PC-9 (cell line): ENCODE measurements at places on chromosomes 6 and 20. TPM values are rescaled to one million over a fixed set of nuclear protein-coding genes. Genes with fewer than 3 reads are reported as not detected.
A peak's percentile ranks its signal among the peaks of the same experiment; 100 is the strongest.

DNA sequence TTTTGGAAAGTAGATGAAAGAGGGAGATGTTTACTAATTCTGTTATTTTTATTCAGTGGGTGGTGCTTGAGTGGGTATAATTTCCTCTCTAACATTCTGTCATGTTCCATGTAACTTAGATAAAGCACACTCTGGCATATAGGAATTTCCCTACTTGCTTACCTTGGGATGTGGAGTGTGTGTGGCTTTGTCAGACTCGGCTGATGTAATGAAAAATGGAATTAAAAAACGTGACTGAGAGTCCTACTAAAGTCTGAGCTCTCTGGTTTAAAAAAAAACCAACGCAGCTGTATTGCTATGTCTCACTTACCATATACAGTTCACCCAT is 98.3 kb downstream of the JARID2 start:
- H3K27me3 ChIP-seq, result no peaks in the 10 kb centered on the region
- no peak for DNase-seq
- H3K4me3 ChIP-seq, result no peak overlapping the region

DNA sequence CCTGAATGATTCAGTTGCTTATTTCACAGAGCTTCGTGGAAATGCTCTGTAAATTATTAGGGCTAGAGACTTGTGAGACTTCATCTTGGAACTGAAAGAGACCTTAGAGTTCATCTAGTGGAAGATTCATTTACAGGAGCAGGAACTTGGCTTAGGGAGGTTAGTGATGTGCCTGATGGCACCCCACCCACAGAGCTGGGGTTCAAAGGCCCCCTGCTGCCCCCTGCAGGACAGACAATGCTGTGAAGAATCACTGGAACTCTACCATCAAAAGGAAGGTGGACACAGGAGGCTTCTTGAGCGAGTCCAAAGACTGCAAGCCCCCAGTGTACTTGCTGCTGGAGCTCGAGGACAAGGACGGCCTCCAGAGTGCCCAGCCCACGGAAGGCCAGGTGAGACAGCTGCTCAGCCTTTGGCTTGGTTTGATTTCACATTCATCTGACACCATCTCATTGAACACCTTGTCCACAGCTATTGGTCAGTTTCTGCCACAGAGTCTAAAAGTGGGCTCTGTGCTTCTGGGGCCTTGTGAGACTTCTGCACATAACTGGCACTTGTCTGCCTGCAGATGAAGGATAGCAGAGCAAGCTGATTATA is 25.1 kb downstream of the MYBL2 start:
- no peaks in the 10 kb centered on the region for H3K4me1 ChIP-seq
- no peaks in the 10 kb centered on the region for H3K36me3 ChIP-seq
- peak; percentile 60 for DNase-seq
- no peaks in the 10 kb centered on the region for H3K27me3 ChIP-seq
- H3K27ac ChIP-seq, result no peak overlapping the region

DNA sequence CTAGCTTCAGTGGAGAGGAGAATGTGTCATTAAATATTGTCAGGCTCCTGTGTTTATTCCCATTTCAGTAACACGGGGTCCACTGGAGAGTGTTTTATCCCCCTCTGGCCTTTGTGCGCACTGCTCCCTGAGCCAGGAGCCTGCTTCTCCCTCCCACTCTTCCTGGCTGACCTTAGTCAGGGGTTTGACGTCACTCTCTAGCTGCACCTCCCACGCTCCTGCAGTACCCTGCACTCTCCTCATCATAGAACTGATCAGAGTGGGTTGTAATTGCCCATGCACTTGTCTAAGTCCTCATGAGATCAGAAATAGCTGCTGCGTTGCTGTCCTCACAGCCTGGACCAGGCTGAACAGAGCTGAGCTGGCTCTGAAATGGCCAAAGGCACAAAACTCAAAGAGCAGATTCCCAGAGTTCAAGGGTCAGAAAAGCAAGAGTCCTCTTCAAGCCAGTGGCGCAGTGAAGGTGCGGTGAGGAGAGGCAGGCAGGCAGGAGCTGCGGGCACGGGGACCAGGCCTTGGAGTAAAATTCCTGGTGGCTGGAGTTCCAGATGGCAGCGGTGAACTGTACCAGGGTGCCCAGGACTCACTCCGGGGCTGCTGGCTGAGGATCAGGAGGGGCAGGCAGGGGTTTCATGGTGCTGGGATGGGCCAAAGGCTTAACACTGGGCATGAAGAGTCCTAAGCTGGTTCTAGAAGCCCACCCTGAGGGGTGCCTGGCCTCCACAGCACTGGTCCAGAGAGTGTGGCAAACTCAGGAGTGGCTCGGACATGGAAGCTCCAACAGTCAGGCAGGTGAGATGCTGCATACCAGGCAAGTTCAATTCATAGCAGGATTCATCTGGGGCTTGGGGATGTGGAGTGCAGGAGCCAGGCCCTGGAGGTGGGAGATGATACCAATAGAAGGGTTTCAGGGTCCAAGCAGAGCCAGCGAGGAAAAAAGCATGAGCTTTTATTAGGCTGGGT is 170.9 kb downstream of the SCP2D1 start:
- no peaks in the 10 kb centered on the region for H3K36me3 ChIP-seq
- no peaks in the 10 kb centered on the region for H3K4me1 ChIP-seq
- H3K27me3 ChIP-seq, result no peaks in the 10 kb centered on the region
- no peak overlapping the region for H3K4me3 ChIP-seq

DNA sequence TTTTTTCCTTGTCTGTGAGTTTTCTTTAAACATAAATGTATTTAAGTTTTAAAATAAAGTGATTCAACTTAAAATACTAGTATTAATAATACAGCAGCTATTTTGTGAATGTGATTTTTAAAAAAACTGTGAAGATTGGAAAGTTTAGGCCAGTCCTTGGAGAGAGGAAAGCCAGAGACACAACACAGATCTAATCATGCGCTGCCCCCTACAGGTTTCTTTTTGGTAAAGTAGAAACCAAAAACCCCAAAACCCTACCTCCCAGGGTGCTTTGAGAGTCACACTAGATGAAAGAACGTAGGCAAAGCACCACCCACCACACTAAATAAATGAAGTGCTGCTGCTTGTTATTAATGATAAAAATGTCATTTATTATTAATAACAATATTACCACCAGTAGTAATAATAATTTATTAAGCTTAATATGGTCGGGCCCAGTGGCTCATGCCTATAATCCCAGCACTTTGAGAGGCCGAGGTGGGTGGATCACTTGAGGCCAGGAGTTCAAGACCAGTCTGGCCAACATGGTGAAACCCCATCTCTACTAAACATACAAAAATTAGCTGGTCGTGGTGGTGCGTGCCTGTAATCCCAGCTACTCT is 33.7 kb downstream of the SLC9A8 start:
- H3K27ac ChIP-seq, result peak overlapping the region; percentile 33
- no peak overlapping the region for H3K4me3 ChIP-seq
- peaks cover 24% of the 10 kb centered on the region; the same call in 1 of the 2 replicates for H3K36me3 ChIP-seq
- DNase-seq, result peak; percentile 62
- H3K4me1 ChIP-seq, result peaks cover 8% of the 10 kb centered on the region; the same call in 1 of the 2 replicates

SPATA25 gene
- 5.2 and 6.3 TPM in 2 replicates for total RNA-seq

DNA sequence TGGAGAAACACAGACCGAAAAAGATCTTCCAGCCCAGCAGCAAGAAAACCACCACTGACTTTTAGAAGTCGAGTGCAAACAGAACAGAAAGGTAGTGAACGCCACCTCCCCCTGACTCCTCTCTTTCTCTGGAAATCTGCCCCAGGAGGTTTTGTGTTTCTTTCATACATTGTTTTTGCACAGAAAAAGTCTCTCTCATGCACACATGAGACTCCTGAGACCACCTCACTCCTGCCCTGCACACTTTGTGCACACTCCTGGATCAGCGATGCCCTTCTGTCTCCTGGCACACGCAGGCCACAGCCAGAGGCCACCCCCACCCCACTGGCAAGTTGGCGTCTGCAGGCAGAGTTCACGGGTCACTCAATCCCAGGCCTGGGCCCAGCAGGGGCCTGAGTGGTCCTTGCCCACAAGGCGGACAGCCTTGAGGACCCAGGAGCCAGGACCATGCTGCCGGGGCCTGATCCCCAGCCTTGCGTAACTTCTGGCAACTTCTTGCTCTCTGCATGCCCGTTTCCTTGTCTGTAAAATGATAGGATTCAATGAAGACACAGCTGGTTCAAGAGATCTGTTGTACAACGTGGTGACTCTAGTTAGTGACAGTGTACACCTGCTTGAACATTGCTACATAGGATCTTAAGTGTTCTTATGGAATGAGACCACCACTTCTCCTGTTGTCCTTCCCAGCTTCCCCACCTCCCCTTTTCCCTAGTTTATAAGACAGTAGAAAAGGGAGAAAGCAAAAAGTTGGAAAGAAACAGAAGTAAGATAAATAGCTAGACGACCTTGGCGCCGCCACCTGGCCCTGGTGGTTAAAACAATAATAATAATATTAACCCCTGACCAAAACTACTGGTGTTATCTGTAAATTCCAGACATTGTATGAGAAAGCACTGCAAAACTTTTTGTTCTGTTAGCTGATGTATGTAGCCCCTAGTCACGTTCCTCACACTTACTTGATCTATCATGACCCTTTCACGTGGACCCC is 30.2 kb upstream of the CST7 start:
- DNase-seq, result no peak
- no peaks in the 10 kb centered on the region for H3K27me3 ChIP-seq
- H3K27ac ChIP-seq, result no peak overlapping the region
- 0 out of 2 replicates have a peak, but pooled peaks cover 5% of the 10 kb centered on the region for H3K4me1 ChIP-seq
- H3K4me3 ChIP-seq, result no peak overlapping the region
- no peaks in the 10 kb centered on the region for H3K36me3 ChIP-seq

POPDC3 gene
- total RNA-seq, result 14.8 and 24.2 TPM in 2 replicates

DNA sequence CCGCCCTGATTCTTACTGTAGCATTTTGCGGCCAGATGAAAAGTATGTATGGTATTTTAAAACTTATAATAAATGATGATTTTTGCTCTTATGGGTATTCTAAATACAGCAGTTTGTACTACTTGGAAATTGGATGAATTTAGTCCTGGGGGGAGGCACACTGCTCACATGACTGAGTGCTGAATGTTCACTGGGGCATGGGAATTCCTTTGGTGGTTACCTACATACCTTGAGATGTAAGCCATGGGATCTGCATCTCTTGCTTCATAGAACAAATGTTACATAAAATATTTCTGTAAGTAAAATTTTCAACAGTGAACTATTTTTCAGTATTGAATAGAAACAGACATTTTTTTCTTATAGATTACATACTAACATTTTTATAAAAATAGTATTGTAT is 71.1 kb downstream of the FIG4 start:
- H3K36me3 ChIP-seq, result no peaks in the 10 kb centered on the region
- no peak overlapping the region for H3K27ac ChIP-seq
- no peak overlapping the region for H3K4me3 ChIP-seq

MCCD1 gene
- not detected in 2 replicates for total RNA-seq

DNA sequence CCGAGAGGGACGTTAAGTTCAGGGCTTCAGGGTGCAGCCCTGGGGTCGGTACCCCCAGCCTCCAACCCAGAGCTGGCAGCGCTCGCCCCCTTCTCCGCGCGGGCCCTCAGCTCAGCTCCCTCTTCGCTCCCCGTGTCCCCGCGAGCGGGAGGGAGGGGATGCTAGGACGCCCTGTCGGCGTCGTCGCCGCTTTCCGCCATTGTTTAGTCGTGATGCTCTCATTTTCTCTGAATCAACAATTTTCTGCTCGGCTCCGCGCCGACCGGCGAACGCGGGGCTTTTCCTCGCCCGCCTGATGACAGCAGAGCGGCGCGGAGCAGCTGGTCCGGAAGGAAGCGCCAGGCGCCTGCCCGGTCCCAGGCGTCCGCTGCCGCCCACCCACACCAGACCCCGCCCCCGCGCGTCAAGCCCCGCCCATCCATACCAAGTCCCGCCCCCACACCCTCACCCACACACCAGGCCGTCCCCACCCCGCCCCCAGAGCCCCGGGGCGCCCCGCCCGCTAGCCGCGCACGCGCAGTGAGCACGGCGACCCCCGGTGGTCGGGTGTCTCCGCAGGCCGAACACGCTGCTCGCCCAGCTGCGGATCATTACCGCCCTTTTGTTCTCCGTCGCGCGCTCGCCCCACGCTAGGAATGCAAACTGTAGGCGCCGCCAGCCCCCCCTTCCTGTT is 50.1 kb upstream of the SLC32A1 start:
- H3K27ac ChIP-seq, result no peak overlapping the region
- peaks cover 69% of the 10 kb centered on the region for H3K27me3 ChIP-seq
- H3K4me1 ChIP-seq, result no peaks in the 10 kb centered on the region
- no peaks in the 10 kb centered on the region for H3K36me3 ChIP-seq
- no peak overlapping the region for H3K4me3 ChIP-seq
